ENCODE measurements at places on chromosomes 4 and X.

- peak; percentile 57 for DNase-seq
Observed at GRCh38 chr4:1033840-1034551, 22.6 kb downstream of the FGFRL1 start.

DNA sequence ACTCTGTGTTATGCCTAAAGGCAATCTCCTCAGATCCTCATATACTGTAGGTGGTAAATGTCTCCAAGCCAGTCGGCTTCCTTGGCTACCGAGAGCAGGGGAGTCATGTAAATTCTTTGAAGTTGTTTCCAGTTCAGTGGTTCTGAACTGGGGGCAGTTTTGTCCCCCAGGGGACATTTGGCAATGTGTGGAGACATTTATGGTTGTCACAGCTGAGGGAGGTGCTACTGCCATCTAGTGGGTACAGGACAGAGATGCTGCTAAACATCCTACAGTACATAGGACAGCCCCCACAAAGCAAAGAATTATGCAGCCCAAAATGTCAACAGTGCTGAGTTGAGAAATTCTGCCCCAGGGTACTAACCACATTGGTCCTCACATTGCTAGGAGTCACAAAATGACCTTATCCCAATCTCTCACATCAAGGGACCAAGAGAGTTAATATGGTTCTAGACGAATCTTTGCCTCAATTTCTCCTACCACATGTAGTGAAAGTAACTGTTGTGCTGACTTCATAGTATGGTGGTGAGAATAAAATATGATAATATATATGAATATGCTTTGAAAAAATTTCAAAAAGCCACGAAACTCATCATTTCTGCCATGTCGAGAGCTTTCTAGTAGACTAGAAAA, 104.4 kb upstream of the ARHGAP24 start:
- no peak for DNase-seq

GRCh38 chr4:14049946-14050345, 422.4 kb upstream of the BOD1L1 start:
- DNase-seq, result no peak

DNA sequence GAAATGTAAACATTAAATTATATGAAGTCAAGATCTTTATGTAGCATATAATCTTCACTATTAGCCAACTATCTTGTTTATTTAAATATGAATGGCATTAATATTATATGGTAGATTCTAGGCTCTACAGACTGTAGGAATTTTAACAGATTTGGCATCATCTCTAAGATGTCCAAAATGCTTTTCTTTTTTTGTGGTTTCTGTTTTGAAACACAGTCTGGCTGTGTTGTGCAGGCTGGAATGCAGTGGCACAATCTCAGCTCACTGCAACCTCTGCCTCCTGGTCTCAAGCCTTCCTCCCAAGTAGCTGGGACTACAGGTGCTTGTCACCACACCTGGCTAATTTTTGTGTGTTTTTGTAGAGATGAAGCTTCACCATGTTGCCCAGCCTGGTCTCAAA, 76.2 kb downstream of the ELOVL6 start:
- DNase-seq, result no peak

DNA sequence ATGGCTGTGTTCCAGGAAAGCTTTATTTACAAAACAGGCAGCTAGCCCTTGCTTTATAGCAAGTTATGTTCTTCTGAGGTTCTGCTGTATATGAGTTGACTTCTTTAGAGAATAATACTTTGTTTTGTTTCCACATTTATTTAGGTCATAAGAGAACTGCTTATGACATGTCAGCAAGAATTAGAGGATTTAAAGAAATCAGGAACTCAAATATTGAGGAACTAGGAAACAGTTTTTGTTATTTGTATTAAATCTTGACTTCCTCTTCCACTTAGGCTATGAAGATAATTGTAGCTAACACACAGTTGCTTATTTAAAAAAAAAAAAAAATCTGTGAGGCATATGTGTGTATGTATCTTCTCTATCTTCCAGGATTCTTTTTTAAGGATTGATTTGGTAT, 14.3 kb downstream of the ZRSR2 start:
- DNase-seq, result no peak

DNA sequence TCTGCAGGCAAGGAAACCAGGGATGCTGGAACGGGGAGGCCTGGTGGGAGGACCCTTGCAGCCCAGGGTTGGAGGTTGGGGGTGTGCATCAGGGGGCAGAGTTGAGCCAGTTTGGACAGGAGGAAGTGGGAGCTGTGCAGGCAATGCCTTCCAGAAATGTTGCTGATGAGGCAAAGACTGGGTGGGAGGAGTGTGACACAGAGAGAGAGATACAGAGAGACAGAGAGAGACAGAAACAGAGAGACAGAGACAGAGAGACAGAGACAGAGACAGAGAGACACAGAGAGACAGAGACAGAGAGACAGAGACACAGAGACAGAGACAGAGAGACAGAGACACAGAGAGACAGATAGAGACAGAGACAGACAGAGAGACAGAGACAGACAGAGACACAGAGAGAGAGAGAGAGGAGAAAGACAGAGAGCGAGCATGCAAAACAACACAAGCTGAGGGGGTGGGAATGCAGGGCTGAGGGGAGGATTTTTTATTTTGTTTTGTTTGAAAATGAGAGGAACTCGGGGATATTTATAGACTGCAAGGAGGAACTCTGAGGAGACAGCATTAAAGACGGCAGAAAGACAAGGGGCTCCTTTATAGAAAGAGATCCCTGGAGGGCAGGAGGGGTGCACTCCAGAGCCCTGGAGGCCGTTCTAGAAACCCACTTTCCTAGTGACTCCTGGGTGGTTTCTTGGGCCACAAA, 1.9 kb upstream of the HAUS3 start:
- peak; percentile 9 for DNase-seq

DNA sequence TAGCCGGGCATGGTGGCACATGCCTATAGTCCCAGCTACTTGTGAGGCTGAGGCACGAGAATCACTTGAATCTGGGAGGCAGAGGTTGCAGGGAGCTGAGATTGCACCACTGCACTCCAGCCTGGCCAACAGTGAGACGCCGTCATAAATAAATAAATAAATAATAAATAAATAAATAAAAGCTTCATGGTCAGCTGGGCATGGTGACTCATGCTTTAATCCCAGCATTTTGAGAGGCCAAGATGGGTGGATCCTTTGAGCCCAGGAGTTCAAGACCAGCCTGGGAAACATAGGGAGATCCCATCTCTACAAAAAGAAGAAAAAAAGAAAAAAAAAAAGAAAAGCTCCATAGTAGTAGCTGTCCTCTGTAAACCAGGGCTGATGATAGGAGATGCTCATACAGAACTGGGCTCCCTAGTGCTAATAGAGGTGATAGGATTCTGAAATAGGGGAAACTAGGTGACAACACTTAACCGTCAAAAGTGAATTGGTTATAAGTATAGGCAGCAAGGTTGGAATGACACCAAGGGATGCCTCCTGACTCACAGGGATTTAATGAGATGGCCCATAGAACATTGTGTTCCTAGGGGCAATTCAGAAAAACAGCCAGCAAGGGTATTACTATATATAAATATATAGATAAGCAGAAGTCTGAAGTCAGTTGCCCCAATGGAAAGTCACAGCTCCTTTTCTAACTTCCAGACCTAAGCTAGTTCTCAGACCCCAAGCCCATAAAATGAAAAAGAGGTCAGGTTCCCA, 41.8 kb upstream of the ARHGEF6 start:
- no peak for DNase-seq

- no peak for DNase-seq
Observed at GRCh38 chr4:15020502-15021286, 18.4 kb downstream of the CPEB2 start.

DNA sequence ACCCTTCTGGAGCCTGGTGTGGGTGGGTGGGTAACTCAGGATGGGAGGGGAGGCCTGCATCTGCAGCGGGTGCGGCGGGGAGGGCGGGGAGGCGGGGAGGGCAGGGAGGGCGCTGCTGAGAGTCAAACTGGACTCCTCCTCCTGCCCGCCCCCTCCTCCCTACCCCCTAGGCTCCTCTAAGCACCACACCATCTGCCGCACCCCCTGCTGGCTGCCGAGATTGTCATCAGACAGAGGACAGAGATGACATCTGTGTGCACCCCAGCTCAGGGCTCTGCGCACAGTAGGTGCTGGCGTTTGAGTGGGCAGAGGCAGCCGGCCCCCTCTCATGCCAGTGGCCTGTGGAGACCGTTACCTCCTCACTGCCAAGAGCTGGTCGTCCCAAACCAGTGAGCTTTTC, 10.6 kb upstream of the HMX1 start:
- no peak for DNase-seq

- DNase-seq, result no peak
Observed at GRCh38 chr4:42626629-42627146, 30.2 kb downstream of the ATP8A1 start.

- no peak for DNase-seq
Observed at GRCh38 chr4:24793219-24794005, 2.0 kb upstream of the SOD3 start.

- DNase-seq, result no peak
Observed at GRCh38 chrX:9905288-9905687, 61.9 kb upstream of the CLDN34 start.

DNA sequence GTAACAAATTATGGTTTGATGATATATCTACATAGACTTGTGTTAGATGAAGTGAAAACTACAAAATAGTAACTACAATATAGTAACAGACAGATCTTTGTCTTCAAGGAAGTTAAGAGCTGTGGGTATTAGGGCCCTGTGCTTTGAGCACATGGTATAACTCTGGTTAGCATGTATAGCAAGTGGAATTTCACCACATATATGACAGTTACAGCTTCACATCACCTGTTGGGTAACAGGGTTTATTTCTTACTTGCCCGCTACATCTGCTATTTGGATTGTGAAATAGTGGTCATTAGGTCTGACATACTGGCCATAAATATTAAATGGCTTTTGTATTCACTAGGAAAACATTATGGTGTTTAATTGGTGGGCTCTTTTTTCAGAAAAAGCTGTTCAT, 20.2 kb downstream of the OFD1 start:
- no peak for DNase-seq

GRCh38 chr4:146255874-146256273, 41.5 kb downstream of the REELD1 start:
- no peak for DNase-seq

DNA sequence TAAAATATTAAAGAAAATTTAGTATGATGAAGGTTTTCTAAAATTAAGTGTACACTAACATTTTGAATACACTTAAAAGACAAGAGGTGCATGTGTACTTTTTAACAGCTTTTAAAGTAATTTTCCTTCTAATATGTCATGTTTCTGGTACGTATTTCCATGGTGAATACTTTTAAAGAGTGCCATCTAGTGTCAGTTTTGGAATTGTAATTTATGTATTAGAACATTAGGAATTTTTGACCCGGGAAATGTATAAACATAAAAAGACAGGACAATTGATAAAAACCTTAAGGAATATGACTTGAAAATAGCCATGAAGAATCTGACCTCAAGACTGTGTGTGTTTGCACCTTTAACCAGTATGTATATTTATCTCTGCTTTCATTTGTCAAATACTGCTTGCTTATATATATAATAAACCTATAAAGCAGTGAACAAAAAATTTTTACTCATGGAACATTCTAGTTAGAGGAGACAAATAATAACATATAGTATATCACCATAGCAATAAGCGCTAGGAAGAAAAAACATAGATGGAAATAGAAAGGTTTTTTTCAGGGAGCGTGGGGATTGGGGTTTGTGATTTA, 7.2 kb downstream of the GSTCD start:
- DNase-seq, result no peak

DNA sequence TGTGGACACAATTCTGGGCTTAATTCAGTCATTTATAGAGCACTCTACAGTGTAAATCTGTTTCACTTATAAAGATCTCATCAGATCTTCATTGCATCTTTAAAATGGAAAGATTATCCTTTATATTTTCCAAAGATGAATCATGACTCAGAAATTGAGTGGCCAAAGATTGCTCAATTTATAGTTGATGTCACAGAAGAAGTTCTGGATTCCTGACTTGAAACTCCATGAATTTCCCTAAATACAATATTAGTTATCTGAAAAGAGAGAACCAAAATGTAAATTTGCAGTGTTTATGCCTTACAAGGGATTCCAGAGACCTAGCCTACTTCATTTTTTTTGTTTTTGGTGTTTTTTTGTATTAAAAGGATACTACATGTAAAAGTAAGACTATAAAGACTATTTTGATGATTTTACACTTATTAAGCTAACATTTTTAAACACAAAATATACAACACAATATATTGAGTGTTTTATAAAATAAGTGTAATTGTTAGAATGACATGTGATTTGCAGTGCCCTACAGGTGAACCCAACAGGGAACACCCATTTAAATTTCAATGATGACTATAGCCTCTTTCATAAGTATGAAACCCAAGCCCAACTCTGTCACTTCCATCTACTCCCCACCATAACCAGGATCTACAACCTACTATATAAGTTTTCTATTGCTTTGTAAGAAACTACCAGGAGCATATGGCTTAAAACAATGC, 183.5 kb downstream of the PCDH7 start:
- DNase-seq, result no peak

DNA sequence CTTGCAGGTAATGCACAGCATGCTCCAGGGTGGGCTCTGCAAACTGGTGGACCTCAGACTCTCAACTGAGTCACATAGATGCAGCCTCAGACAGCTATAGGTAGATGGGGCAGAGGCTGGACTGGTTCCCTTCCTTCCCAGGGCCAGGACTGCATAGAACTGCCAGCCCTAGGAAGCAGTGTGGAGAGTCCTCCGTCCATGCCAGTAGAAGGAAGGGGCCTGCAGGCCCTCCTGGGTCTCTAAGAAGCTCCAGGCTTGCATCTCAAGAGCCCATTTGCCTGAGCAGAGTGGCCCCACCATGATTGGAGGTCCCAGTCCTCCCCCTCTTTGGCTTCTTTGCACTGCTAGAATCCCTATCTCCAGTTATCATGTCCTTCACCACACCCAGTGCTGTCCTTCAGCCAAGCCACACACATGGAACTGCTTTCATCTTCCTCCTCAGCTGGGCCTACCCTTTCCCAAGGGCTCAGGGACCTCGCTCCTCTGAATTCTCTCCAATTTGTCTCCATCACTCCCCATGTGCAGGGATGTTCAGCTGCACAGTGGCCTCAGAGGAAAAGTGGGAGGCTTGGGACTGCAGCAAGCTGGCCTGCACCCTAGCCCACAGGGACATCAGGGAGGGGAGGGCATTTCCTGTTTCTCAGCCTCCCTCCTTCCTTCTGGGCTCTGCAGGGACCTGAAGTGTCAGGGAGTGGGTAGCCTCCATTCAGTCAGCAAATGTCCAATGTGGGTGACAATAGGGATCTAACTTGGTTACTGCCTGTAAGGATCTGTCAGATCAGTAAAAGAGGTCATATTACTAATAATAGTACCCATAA, 146.0 kb downstream of the PJA1 start:
- no peak for DNase-seq

GRCh38 chrX:54413753-54414152, 26.5 kb upstream of the TSR2 start:
- DNase-seq, result no peak

GRCh38 chr4:114263233-114263632, 283.8 kb upstream of the ARSJ start:
- no peak for DNase-seq

GRCh38 chrX:17413228-17413627, 38.2 kb downstream of the NHS start:
- no peak for DNase-seq

DNA sequence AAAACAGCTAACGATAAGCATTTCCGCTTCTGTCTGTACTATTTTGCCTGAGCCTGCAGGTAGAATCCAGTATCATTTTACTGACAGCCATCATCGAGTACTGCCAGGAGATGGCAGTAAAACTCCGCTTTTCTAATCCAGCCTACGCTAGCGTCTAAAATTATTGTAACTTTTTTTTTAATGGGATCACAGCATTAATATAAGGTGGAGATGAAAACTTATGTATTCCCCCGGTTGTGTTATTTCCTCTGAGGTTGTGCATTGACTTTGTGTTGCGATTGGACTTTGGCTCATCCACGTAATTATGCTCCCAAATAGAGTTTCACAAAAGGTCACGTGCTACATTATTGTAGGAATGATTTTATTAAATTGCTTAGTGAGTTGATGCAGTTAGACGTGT, 248.1 kb downstream of the C4orf33 start:
- no peak for DNase-seq
